ENCODE measurements at places on chromosomes 4 and X.

GRCh38 chr4:140937866-140938265, 181.7 kb upstream of the TBC1D9 start:
- peak; percentile 70 for DNase-seq

DNA sequence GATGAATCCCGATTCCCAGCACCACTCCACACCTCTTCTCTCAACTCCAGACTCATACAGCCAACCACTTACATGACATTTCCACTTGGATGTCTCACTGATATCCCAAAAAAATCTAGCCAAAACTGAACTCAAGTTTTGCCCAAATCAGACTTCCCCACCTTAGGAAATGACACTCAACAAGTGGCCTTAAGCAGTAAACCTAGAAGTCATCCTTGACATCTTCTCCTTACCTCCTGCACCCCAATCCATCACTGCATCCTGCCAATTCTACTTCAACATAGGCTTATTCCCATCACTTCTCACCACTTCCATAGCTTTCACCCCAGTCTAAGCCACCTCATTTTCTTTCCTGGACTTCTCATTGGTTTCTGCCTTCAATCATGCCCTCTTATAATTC, 39.1 kb downstream of the PRPS1 start:
- no peak for DNase-seq

DNA sequence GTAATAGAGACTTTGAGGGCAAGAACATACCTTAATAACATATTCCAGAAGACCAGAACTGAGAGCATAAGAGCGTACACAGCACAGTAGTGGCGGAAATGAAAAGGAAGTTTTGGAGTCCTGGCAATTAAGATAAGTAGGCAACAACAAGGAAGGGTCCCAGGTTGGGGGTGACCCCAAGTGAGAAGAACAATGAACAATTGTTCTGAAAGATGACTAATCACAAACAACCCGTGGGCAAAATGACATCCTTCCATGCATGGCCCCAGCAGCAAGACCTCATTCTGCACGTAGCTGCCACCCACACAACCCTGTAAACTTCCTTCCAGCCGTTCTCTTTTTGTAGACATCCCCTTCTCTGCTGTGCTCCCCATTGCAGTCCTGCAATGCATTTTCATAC, 384.4 kb upstream of the PABPC4L start:
- no peak for DNase-seq

- DNase-seq, result no peak
Measured at GRCh38 chr4:86159216-86159615, 200.6 kb downstream of the MAPK10 start.

GRCh38 chrX:38129366-38129765, 91.3 kb downstream of the SRPX start:
- no peak for DNase-seq

GRCh38 chrX:18654875-18655836, 16.8 kb downstream of the RS1 start:
- DNase-seq, result no peak

DNA sequence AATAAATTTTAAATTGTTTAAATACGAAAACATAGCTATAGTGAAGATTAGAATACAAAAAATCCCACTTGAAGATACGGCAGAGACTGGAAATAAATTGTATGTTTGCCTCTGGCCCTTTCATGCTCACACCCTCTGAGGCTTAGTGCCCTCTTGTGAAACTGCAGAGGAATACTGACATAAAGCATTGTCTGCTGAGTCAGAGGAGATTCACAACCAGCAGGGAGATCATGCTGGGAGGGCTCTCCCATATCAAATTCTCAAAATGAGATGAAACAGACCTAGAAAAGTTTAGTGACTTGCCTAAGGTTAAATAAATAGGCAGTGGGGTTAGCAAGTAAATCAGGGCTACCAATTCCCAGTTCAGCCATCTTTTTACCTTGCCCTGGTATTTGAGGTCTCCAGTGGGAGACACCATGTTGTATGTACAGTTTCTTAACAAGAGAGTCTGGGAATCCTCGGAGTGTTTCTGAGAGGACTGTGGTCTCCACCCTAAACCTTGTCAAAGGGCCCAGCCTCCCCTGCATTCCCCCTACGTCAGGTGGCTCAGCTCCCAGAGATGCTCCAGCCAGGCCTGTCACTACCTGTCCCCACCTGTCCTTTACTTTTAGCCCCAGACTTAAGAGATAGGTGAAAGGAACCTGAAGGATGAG, 581.4 kb upstream of the DIPK2B start:
- no peak for DNase-seq

DNA sequence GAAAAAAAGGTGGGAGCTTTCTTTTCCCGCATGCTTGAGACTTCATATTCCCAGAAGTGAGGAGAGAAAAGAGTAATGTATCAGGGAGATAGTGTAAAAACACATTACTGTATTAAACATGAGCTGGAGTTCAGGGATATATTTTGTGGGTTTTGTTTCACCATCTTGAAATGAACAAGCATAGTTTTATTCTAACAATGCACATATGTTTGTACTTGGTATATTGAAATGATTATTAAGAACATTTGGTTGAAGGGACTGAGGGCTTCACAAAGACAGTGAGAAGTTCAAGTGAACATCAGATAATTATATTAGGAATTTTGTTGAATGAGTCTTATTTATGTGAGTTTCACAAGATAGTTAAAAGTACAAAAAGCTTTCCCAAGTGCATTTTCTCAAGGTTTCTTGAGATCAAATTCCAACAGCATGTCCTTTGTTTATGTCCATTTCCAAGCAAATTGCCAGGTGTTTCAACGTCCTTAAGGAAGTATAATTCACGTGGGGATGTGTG, 368.8 kb downstream of the ANKRD50 start:
- DNase-seq, result no peak

- DNase-seq, result no peak
Measured at GRCh38 chr4:52407545-52407944, 251.6 kb downstream of the USP46 start.

DNA sequence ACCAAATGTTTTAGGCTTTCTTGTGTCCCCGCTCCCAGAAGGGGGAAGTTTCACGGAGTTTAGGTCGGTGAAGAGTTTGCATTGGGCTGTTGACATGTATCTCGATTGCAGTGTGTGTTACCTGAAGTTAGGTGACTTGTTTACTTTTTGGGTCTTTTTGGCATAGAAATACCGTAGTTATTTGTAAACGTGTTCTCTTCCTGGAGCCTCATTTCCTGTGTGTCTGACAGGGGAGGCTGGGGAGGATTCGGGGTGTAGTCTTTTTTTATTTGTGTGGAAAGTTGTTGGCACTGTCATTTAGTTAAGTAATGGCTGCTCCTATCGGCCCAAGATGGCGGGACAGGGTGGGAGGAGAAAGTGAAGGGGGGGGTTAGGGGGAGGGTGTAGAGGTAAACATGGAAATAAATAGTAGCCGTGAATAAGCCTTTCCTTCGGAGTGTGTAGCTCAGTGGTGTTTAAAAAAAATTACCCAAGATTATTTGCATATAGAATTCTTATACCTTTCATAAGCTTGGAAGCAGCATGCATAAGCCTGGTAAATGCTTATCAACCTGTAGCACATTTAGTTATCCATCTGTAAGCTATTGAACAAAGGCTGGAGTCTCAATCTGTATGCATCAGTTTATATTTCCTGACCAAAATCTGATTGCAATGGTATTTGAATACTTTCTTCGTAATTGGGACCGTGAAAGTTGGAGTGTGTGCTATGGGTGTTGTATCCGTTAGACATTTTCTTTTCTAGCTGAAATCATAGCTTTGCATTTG, 1.6 kb downstream of the KDM6A start:
- DNase-seq, result no peak

GRCh38 chr4:166282081-166282770, 409.2 kb downstream of the TLL1 start:
- DNase-seq, result no peak

- no peak for DNase-seq
Measured at GRCh38 chr4:48668254-48669017, 111.6 kb downstream of the FRYL start.

DNA sequence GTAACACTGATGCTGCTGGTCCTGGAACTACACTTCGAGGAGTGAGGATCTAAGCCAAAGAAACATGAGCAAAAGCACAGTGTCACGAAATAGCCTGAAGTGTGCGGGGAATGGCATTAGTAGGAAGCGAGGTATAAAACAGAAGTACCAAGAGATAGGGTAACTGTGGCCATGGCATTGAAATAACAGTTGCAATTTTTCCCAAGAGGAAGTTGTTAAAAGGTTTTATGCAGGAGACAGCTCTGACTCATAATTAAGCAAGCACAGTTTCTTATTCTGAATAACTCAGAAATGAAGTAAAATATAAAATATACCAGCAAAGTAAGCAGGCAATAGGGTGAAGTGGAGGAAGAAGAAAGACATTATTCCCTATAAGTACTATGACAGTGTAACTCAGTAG, 90.3 kb upstream of the TMEM150C start:
- no peak for DNase-seq

Measured in non-pigmented ciliary epithelial cell (primary cell).